Iris pigment epithelial cell (primary cell): ENCODE measurements at places on chromosomes 6 and 20.

- DNase-seq: no peak
Measured at GRCh38 chr6:106702046-106702445, 72.7 kb downstream of the QRSL1 start.

- DNase-seq: no peak
Measured at GRCh38 chr20:3472105-3472504, 1.3 kb downstream of the ATRN start.

DNA sequence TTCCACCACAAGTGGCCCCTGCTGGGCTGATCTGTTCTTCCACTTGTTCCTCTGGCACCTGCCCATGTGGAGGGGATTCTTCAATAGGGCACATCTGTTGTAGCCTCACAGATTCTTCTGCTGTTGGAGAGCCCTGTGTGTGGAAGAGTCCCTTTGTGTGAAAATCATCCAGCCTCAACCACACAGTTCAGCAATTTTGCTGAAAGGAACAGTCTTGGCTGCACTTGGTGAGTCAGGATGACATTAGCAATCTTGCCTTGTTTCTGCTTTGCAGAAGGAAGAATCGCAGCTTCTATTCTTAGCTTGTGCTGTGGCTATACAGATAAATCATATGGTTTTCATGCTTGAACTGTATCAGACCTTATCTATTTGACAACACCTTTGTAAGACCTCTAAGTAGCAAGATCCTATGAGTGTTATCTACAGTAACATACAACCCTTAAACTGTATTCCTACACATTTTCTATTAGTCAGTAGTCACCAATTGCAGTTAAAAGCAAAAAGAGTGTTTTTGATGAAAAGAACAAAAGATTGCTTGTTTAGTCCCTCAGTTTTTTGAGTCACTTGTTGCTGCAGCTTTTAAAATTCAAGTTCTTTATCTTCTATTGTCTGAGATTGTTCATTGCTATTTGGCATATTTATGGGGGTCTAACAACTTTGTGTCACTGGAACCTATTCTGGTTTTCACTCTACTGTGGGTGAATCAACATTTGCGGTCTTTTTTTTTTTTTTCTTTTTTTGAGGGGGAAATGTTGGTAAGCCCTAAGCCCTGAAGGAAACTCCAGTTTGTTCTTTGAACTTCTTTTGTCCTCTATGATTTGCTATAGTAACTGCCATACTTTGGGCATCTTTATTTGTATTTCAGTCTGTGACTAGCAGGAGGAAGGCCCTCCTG, 231.6 kb downstream of the TFAP2B start:
- peak; percentile 78 for DNase-seq

- DNase-seq: no peak
Measured at GRCh38 chr6:34295721-34296120, 46.9 kb upstream of the SMIM29 start.

GRCh38 chr6:56889492-56889891, 65.4 kb upstream of the BEND6 start:
- no peak for DNase-seq

GRCh38 chr6:50890579-50890978, 71.9 kb downstream of the TFAP2B start:
- DNase-seq: no peak

DNA sequence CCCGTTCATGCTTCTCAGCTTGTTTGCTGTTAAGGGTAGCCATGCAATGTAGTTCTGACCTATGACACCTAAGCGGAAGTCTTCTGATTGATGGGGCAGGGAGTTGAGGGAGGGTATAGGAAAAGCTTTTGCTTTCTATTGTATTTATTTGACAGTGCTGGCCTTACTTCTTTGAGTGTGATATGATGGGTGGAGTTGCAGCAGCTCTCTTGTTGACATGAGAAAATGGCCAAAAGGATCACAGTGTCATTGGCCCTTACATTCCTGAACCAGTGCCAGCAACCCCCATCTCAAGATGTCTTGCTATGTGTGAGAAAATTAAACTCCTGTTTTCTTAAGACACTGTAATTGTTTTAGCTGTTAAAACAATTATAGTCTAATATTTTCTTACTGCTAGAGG, 117.5 kb downstream of the SAMD5 start:
- DNase-seq: no peak

- no peak for DNase-seq
Measured at GRCh38 chr20:57944988-57945387, 235.2 kb upstream of the PMEPA1 start.

DNA sequence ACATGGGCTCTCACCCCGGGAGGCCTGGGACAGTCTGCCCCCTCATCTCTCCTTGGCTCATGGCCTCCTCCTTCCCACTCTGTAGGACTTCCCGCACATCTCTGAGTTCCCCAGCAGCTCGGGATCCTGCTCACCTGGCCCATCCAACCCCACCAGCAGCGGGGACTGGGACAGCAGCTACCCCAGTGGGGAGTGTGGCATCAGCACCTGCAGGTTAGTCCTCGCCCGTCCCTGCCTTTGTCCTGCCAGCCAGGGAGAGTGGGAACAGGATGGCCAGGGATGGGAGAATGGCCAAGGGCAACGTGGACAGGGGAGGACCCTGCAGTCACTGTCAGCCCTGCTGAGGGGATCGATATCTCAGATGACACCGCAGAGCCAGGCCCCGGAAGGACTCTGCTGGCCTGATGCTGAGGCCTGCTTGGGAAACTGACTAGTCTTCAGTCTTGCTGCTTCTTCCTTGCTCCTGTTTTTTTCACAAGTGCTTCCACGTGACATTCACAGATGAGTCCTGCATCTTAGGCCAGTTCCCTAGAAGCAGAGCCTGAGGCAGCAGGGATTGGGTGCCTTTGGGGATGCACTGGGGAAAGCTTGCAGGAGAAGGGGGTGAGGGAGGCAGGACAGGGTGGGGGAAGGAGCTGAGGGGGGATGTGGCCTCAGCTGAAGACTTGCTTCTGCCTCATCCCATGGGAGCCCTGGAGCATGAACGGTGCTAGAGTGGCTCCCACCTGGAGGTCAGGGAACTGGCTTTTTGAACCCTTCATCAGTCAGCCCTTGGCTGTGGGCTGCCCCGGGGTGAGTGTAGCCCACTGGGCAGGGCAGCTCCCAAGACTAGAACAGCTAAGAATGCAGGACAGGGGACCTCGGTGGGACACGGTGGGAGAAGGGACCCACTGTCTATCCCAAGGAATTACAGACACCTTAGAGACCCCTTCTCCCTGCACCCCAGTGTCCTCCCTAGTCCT, 120.1 kb downstream of the JPH2 start:
- DNase-seq: no peak

DNA sequence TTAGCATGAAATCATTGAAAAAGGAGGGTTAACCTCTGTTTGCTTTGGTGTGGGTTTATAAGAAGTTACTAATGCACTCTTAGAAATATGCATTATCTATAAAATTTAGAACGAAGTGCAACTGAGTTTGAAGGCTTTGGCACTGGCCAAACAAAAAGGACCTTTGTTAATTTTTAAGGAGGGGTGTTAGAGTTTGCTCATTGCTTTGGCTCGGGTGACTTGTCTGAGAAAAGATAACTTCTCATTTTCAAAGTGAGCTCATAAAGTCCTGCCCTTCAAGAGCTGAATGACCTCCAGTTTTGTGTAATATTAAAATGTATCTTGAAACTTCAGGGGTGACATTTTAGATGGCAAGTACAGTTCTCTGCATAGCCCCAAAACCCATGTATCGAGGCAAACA, 25.9 kb downstream of the NEDD9 start:
- no peak for DNase-seq

DNA sequence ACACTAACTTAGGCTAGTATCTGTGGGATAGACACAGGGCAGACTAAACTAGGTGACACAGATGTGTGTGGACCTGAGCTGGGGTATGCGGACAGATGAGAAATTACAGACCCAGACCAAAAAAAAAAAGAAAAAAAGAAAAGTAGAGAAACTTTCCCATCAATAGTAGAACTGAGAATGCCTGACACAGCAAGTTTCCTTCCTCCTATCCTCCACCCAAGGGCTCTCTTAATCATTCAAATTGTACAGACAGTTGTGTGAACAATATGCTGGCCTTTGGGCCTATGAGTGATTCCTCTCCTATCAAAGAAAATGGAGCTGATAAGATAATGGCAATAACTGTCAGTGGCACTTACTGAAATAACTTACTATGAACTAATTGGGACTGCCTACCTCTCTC, 226.7 kb upstream of the PRDM1 start:
- DNase-seq: no peak

- no peak for DNase-seq
Measured at GRCh38 chr6:137749696-137750211, 117.3 kb upstream of the TNFAIP3 start.

- peak; percentile 13 for DNase-seq
Measured at GRCh38 chr6:157892363-157892877, 69.4 kb downstream of the SNX9 start.
